ENCODE measurements at places on chromosomes 4 and X.

GRCh38 chr4:163747886-163748285 is 253.4 kb downstream of the TMA16 start:
- DNase-seq: no peak

DNA sequence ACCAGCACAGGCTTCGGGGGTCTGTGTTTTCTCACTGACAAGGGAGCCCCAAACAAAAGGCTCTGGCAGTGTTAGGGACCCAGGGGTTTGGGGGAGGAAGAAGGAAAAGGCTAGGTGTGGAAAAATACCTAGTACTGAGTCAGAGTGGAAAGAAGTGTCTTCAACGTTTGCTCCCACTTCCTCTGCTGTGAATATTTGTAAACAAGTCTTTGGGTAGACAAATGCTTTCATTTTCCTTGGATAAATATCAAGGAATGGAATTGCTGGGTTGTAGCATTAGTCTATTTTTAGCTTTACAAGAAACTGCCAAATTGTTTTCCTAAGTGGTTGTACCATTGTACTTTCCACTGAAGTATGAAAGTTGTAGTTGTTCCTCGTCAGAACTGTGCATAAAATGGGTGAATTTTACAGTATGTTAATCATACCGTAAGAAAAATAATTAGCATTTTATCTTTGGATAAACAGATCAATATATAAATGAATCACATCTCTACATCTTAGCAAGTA is 17.4 kb downstream of the COL4A5 start:
- no peak for DNase-seq

DNA sequence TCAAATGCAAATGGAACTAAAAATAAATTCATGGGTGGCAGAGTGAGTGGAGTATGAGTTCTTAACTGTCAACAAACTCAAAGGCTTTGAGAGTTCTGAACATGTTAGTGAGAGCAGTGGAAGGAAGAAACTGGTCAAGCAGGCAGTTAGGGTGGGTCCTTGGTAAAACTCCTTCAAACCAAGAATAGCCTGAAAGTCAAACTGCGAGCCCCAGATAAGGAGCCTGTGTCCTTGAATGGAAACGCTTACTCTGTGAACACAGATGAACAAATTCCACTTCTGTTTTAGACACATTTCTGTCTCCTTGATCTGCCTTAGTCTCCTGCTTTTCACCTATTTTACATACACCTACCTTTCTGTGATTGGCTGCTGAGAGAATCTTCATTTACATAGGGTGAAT is 129.4 kb upstream of the PCDH18 start:
- no peak for DNase-seq

- no peak for DNase-seq
These were observed 18.2 kb downstream of the GPRASP1 start for GRCh38 chrX:102669526-102669925.
